ENCODE measurements at places on chromosomes 11 and 22.

- DNase-seq: no peak
Measured at GRCh38 chr11:86524620-86525352, 147.6 kb downstream of the ME3 start.

DNA sequence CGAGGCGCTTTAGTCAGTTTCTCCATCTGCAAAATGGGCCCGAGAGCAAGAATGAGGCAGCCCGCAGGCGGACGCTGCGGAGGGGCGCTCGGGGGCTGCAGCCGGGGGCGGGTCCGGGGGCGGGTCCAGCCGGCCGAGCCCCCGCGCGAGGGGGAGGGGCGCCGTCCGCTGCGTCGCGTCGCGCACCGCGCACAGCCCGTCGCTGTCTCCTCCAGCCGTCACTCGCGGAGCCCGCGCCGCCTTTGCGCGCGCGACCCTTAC, 282 bp downstream of the PC start:
- no peak for DNase-seq

DNA sequence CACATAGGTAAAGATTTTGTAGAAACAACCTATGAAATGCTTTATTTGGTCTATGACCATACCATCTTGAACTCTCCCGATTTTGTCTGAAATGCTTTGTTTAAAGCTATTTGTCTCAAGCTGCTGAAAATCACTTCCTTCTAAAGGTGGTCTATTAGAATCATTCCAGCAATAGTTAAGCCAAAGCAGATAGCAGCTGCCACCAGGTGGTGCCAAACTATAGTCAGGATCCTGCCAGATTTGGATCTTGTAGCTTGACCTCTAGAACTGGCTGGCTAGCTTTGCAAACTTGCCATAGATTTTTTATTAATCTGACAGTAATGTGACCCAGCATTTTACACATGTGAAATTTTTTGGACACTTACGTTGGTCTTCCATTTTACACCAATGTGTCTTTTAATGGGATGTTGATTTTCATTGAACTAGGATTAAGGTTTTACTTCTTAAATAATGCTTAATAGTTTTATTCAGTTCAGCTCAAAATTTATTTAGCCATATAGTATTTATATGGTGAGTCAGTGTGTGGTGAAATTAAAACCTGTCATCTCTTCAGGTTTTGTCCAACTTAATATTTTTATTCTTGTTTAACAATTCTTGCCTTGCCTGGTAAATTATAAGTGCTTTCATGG, 19.7 kb downstream of the CTR9 start:
- no peak for DNase-seq

GRCh38 chr11:71114124-71114851, 138.1 kb downstream of the SHANK2 start:
- no peak for DNase-seq

- DNase-seq: no peak
Measured at GRCh38 chr11:72606748-72607468, 67.3 kb downstream of the PDE2A start.

GRCh38 chr11:128947773-128948172, 5.1 kb upstream of the TP53AIP1 start:
- no peak for DNase-seq
